ENCODE measurements at places on chromosomes 4 and X. TPM values are rescaled to one million over a fixed set of nuclear protein-coding genes. Genes with fewer than 3 reads are reported as not detected.

- DNase-seq, result no peak
These were observed 1080.5 kb upstream of the TENM3 start for GRCh38 chr4:181162676-181163075.

DNA sequence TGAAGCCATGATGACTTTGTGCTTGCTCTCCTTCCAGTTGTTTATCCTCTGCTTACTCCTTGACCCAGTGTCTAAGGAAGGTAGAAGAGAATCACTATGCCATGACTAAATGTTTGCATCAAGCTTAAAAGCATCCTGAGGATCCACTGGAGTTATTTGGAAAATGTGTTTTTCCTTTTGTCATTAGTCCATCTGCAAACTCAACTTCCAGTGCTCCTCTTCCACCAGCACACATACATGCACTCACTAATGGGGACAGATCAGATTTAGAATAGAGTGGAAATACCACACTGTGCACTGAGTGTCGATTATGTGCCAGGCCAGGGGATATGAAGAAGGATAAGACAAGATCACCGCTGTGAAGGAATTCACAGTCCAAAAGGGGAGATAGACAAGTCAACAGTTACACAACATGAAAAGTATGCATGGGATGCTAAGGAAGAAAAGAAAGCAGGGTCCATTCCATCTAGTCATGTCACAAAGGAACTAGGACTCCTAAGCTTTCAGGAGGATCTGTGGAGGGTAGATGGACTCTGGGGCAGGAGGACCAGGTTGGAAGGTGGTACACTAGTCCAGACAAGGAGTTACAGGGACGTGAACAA lies 1.9 kb downstream of the OCIAD2 start:
- DNase-seq, result no peak

DNA sequence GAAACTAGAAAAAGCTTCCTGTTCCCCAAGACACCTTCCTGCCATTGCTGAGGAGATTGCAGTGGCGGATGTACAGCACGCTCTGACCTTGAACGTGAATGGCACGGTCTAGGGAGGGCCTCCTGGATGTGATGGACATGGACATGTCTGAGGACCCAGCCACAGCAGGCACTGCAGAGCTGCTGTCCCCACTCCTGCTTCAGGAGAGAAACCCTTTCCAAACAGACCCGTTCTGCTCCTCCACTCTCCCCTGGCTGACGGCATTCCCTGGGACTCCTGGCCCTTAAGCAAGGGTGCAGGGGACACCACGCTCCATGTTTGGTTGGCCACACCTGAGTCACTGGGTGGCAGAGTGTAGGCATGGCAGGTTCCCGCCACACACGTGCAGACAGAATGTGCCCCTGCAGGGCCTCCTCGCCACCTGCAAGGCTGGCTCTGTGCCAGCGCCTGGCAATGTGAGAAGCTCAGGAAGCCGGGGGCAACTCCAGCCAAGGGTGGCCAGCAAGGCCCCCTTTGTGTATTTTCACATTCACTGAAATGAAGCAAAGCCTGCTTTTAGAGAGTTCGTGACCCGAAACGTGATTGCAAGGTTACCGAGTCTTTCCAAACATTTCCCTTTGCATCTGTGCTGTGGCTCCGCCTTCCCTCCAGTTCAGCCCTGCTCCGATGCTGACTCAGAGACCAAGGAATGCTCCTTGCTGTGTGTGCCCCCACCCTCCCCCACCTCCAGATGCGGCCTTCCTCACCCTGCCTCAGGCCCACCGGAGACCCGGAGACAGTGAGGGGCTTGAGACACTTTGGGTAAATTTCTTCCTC lies 46.1 kb downstream of the HTRA3 start:
- DNase-seq, result peak; percentile 75

GRCh38 chr4:55216863-55217635 lies 91.7 kb upstream of the KDR start:
- DNase-seq, result peak; percentile 36

Gene BEX1
- total RNA-seq, result not detected

Data from lung microvascular endothelial cell (primary cell).